ENCODE measurements at places on chromosomes 7 and 10. TPM values are rescaled to one million over a fixed set of nuclear protein-coding genes. Genes with fewer than 3 reads are reported as not detected.

INHBA gene
- not detected for total RNA-seq

KCNH2 gene
- total RNA-seq = 0.87 TPM

CFAP69 gene
- total RNA-seq = 0.29 TPM

MRM2 gene
- 30.7 TPM for total RNA-seq

CYP2C19 gene
- not detected for total RNA-seq

Measured in B cell (primary cell).